ENCODE measurements at places on chromosomes 4 and X.

- DNase-seq, result no peak
Observed at GRCh38 chrX:48961585-48962091, 4.2 kb upstream of the OTUD5 start.

DNA sequence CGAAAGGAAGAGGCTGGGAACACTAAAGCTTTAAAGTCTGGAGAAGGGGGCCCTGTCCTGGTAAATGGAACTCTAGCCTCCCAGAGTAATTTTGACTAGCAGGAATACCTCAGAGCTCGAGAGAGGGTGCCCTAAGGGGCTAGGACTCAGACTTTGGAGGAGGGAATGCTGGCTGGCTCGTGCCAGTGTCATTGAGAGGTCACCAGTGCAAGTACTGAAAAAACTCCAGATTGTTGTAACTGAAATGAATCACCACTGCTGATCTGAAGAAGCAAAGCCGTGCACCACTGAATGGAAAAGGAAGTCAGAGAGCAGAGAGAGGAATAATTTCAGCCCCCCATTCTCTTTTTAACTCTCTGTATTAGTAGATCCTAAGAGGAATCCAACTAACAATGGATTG is 690.2 kb downstream of the FAT4 start:
- DNase-seq, result no peak

DNA sequence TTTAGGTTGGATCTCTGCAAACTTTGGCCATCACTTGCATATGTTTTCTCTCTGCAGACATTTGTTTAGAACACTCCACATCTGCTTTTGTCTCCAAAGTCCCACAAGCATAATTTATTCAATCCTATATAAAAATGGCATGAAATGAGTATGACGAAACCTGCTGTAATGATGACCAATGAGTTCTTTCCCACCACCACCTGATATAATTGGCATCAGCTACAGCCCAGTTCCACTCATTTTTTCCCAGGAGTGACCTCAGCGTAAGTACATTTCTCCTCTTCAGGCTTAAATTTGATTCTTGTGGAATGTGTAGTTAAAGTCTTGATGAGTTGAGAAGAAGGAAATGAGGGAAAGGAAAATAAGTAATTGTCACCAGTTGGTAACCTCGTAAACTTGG is 205.1 kb downstream of the AWAT2 start:
- no peak for DNase-seq

DNA sequence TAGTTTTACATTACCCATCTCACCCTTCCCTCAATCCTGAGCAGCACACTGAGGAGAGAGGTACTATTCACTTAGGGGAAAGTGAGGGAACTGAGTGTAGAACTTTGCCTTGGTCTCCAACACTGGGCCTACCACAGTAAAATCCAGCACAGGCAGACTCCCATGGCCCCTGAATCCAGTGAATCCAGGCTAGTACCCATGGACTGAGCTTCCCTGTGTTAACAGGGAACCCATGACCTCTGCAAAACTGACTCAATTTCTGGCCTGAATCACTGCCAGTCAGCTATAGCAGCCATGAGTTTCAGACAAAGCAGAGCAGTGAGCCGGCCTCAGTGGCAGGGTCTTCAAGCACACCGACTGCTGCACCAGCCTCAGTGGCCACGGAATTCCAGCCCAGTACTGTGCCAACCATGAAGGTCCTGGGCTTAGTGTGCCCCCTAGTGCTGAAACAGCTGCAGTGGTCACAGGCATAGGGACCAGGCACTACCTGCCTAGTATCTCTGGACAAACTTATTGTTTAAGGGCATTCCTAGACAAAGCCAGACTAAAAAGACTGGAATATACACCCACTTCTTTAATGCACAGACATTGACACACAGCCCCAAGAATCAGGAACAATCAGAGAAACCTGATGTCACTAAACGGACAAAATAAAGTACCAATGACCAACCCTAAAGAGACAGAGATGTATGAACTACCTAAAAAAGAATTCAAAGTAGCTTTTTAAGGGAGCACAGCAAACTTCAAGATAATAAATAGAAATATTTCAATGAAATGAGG is 127.4 kb upstream of the RPL34 start:
- no peak for DNase-seq

- DNase-seq, result no peak
Observed at GRCh38 chr4:26010304-26010703, 96.3 kb downstream of the SMIM20 start.

GRCh38 chrX:817759-818300 is 187.2 kb downstream of the SHOX start:
- DNase-seq, result no peak

DNA sequence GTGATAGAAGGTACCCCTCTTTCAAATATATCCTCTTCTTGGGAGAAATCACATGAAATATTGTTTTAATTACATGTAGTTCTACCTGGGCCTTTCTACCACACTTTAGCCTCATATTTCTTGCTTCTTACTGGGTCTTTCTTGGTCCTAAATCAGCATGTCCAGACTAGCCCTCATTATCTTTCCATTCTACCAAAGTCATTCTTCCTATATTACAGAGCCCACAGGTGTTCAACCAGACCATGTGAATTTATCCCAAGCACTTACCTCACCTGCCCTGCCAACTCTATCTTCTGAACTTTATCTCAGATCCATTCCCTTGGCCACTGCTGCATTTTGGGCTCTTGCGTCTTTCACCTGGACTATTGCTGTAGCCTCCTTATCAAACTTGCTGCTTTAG is 11.8 kb upstream of the SOWAHB start:
- no peak for DNase-seq

DNA sequence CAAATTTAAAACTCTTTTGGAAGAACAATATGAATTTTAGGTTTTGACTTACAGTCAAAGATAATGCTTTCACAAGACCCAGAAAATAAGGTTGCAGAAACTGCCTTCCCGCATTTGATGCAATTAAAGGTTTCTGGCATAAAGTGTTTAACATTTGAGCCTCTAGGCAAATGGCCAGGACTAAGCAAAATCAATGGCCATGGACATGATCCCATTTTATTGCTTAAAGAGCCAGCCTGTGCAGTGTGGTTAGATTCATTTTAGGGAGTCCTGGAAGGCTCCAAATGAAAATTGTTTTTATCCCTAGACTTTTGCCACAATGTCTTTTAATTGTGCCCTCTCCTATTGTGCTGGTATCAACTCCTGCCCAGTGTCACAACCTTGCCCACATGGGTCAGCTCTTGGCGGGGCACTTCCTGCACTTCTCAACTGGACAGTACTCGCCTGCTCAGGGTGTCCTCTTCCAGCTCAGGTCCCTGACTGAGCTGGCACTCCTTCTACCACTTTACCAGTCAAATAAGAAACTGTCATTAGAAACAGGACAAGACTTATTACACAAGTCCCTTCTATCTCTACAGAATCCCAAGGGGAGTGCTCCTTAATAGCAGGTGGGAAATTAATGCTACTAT is 208.4 kb upstream of the NPY2R start:
- DNase-seq, result no peak

DNA sequence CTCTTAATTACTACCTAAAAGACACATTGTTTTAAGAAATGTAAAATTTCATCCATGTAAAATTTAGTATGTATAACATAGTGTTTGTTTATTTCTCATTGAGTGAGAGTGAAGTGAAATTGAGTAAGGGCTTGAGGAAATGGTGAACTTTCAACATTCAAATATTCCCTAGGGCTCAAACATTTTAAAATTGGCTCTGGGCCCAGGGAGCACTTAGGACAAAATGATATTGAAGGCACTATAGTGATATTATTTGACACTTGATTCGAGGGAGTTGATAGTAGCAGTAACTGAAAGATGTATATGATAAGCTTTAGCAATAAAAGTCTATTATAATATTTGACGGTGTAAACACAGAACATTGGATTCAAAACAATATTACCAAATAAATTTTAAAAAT is 1244.0 kb upstream of the TENM3 start:
- DNase-seq, result no peak

DNA sequence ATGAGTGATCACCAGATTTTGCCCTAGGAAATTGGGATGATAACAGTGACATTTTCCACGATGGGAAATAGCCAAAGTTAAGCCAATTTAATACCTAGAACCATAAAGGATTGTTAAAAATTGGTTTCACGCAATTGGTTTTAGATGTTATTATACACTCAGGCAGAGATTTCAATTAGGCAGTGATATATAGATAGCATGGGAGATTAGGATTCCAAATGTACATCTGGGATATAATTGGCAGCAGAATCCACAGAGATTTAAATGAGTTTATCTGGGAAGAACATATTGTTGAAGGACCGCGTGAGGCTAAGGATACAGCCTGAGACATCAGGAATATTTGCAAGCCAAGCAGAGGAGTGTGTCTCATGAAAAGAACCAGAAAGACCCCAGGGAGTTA is 351.6 kb downstream of the GPM6A start:
- DNase-seq, result no peak

- no peak for DNase-seq
Observed at GRCh38 chrX:8815460-8816065, 14.4 kb upstream of the FAM9A start.

- no peak for DNase-seq
Observed at GRCh38 chr4:143127621-143128020, 57.1 kb upstream of the USP38 start.

All from stimulated activated CD4-positive, alpha-beta T cell treated with anti-CD3 and anti-CD28 coated beads, Interleukin-1b, Interleukin-23, amount 100 ng/mL, for 1 hour (primary cell).